ENCODE measurements at places on chromosomes 5 and 9.

DNA sequence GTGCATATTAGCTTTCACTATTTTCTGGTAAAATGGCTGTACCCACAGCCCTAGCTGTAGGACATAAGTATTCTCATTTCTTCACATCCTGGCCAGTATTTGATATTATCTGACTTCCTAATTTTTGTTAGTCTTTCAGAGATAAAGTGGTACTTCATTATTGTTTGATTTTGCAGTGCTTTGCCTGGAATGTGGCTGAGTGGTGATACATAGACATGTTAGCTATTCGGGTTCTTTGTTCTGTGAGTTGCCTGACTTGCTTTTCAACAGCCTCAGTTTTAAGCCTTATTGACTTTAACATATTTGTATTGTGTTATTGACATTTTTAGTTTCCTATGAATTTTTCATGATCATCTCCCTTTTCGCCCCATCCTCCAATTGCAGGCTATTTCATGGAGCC is 161.1 kb downstream of the GABBR2 start:
- DNase-seq = no peak

- peak; percentile 4 for DNase-seq
These were observed 37.6 kb upstream of the ANGPTL2 start for GRCh38 chr9:127159949-127160610.

DNA sequence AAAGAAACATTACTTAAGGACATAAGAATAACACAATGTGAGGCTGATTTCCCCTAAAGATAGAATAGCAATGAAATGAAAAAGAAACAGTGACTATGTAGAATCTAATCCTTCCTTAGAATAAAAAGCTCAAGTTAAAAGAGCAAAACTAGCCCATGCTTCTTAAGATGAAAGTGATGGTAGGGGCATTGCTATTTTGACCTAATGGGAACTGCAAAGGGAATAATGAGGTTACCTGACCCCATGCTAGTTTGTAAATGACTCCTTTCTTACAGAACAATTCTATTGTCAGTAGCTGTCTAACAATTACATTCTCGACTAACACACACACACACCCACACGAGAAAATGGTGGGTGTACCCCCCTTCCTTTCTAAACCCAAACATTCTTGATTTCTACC is 575.8 kb downstream of the CSNK1G3 start:
- no peak for DNase-seq

- DNase-seq = no peak
These were observed 2053.1 kb downstream of the EFNA5 start for GRCh38 chr5:105617436-105618215.

- no peak for DNase-seq
These were observed 61.8 kb upstream of the TBC1D2 start for GRCh38 chr9:98317134-98317857.

DNA sequence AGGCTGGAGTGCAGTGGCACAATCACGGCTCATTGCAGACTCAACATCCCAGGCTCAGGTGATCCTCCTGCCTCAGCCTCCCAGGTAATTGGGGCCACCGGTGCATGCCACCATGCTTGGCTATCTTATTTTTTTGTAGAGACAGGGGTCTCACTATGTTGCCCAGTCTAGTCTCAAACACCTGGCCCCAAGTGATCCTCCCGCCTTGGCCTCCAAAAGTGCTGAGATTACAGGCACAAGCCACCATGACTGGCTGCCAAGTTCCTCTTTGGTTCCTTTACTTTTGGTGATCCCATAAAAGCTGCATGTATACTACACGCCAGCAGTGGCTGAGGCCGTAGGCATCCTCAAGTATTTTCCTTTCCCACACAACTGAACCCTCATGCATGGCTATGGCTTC is 11.4 kb downstream of the ARL15 start:
- no peak for DNase-seq

DNA sequence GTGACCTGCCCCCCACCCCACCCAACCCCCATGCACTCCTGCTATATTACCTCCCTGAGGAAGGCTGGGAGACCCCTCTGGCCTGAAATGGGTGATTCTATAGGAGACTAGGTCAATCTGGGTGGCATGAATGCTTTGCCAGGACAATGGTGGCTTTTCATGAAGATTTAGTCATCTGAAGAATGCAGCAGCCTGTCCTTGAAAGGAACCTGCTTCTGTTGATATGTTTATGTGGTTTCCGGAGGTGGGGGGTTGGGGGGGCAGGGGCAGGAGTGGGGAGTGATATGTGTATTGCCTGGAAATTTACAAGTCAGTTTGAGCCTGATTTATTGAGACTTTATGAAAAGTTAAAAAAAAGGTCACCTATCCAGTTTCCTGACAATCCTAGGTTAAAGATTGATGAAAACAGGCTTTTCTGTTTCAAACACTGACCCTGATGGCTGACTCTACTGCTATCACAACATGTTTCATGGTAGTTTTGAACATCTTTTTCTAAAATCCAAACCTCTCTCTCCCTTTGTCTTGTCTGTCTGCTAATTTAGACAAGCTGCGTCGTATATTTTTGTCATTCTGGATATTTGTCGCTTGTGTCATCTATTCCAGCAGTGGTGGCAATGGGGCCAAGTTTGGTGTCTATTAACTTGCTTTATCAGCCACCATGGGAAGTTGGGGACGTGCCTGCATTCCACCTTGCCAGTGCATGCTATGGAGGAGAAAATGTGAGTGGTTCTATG is 153.7 kb upstream of the EGFLAM start:
- DNase-seq = no peak

DNA sequence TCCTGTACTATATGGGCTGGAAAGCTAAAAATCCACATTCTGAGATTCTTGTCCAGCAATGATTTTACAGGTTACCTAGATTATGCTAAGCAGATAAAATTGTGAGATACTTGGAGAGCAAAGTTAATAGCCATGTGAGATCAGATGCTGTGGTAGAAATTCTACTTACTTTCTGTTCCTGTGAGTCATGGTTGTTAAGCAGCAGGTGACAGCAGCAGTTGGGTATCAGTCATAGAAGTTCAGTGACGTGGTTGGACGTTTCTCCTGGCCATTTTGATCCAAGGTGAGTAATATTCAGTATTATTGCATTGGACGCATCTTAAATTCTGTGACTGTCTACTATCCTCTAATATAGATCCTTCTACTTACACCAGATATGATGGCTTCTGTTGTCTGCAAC is 524.5 kb downstream of the TMEM38B start:
- DNase-seq = no peak

- no peak for DNase-seq
These were observed 128.9 kb downstream of the STARD4 start for GRCh38 chr5:111383288-111383970.

DNA sequence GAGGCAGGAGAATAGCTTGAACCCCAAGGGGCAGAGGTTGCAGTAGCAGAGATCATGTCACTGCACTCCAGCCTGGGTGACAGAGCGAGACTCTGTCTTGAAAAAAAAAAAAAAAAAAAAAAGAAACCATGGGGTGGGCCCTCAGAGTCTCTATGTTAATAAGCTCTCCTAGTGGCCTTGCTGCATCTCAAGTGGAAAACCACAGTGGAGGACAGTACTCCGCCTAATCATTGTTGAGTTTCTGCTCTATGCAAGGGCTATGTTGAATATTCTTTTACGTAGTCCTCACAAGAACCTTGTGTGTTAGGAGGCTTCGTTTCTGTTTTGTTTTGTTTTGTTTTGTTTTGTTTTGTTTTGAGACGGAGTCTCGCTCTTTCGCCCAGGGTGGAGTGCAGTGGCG is 48.9 kb downstream of the TJP2 start:
- no peak for DNase-seq

- no peak for DNase-seq
These were observed 339.2 kb downstream of the ADAMTS6 start for GRCh38 chr5:65142511-65143011.

GRCh38 chr9:126671381-126671831 is 57.7 kb downstream of the LMX1B start:
- DNase-seq = no peak

DNA sequence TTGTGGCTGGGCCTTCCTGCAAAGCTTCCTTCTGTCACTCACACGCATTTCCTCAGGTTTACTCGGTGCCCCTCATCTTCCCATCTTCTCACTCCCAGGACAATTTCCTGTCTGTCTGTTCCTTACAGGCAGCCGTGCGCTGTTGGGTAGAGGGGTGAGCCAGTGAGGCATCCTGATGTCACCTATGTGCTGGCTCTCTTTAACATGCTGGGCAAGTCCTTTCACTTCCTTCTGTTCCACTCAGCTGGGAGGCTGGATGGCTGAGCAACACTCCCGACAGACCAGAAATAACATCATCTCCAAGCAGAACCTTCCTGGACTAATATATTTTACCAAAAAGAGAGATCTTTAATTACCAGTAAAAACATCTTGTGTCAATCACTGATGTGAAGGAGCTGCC is 103.0 kb downstream of the HSD17B3 start:
- DNase-seq = no peak

DNA sequence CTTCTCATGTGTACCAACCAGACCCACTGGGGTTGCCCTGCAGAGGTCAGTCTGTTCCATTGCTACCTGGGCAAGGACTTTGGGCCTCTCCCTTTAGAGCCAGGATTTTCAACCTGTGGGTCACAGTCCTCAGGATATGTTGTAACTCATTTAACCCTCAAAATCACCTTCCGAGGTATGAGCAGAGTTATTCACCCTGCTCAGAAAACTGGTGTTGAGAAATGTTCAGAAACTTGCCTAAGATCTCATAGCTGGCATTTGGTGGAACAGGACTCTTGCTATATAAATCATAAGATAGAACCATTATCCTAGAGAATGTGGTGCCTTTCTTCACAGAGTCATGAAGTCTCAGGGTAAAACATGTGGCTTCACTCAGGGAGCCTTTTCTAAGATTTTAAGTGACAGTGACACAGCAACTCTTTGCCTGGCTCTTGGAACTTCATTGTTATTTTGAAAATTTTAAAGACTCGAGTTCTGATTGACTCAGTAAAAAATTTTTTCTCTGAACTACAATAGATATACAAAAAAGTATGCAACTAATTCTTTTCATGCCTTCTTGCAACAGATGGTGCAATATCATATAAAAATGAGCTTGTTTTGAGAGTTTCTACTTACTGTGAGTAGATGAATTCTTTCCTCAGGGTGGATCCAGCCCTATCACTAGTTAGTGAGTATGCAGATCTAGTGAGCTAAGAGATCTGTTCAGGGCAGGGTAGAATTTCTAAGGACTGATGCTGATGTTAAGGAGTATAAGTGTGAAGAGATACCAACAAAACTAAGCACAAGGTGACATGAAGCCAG is 29.5 kb downstream of the CAST start:
- no peak for DNase-seq

- no peak for DNase-seq
These were observed 103.5 kb downstream of the DAPK1 start for GRCh38 chr9:87601176-87601575.

DNA sequence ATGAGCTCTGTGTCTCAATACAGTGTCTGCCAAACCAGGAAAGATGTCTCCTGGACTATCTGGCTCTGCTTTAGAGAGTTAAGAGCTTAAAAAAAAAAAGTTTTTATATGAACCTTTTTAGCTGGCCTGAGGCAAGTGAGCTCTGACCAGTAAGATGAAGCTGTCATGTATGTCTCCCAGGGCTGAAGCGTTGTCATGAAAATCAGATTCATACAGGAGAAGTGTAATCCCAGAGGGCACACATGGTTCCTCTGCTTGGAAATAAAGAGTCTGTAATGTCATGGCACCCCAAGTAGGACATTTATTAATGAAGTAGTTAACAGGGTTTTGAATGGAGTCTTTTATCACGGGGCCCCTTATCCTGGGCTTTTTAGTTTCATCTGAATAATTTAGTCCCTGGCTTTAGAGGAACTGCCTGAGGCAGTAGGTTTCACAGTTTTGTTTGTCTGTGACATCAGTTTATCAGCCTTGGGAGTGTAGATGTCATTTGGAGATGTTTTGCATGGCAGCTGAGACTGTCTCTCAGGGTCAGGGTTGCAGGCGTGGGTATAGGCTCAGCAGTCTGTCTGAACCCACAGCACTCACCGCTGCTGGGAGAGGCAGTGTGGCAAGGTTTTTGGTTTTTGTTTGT is 223.3 kb downstream of the DIRAS2 start:
- DNase-seq = no peak

GRCh38 chr9:84756171-84756570 is 86.6 kb downstream of the NTRK2 start:
- DNase-seq = no peak

GRCh38 chr9:35510754-35511428 is 21.0 kb downstream of the RUSC2 start:
- DNase-seq = no peak

GRCh38 chr5:89187883-89188465 is 305.0 kb upstream of the MEF2C start:
- no peak for DNase-seq

- no peak for DNase-seq
These were observed 696.9 kb upstream of the C9orf72 start for GRCh38 chr9:28270156-28270555.

GRCh38 chr9:4197548-4197947 is 102.3 kb downstream of the GLIS3 start:
- no peak for DNase-seq

All from activated naive CD4-positive, alpha-beta T cell treated with anti-CD3 and anti-CD28 coated beads, Interleukin-2, amount 50 U/mL, for 16 hours (primary cell).